ENCODE measurements at places on chromosomes 2 and 18. TPM values are rescaled to one million over a fixed set of nuclear protein-coding genes. Genes with fewer than 3 reads are reported as not detected.

The PIEZO2 gene
- total RNA-seq = 7.5 TPM

The ERFE gene
- 9.8 TPM for total RNA-seq

The GDF7 gene
- not detected for total RNA-seq

GRCh38 chr2:37367310-37367709 lies 22.9 kb downstream of the QPCT start:
- DNase-seq = no peak

DNA sequence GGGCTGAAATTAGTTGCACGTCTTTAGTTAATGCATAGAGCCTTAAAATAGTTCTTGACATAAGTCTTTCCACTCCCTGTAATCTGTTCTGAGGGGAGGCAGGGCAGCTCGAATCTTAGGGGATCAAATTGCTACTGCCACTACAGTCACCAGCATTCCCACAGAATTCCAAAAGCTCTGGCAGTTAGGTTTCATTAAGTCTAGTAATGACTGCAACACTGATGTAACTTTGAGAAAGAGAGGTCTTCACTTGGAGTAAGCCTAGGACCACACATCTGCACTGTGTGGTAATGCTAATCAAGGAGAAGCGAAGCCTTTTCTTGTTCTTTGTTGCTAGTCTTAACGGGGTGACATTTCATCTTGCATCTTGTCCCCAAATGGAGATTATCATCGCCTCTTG lies 19.3 kb upstream of the NCK2 start:
- DNase-seq = no peak

GRCh38 chr18:78603102-78603983 lies 376.3 kb upstream of the SALL3 start:
- DNase-seq = no peak

DNA sequence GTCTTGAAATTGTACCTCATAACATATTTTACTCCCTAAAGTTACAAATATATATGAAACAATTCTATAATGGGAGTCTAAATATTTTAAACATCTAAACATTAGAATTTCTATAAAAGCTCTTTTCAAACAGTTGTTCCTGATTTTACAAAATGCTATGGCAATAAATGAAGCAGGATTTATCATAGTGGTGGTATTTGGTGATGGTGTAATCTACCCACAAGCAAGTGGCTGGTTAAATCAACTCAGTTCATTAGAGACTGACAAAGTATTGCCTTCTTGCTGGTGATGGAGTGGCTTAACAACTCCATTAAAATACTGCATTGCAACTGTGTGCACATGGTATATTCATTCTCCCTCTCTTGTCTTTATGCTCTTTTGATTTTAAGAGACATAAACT lies 138.9 kb downstream of the PMAIP1 start:
- no peak for DNase-seq

- DNase-seq = no peak
These were observed 557.2 kb downstream of the CPS1 start for GRCh38 chr2:211113334-211114175.

Measured in epithelial cell of proximal tubule (primary cell).